ENCODE measurements at places on chromosomes 6 and 20.

DNA sequence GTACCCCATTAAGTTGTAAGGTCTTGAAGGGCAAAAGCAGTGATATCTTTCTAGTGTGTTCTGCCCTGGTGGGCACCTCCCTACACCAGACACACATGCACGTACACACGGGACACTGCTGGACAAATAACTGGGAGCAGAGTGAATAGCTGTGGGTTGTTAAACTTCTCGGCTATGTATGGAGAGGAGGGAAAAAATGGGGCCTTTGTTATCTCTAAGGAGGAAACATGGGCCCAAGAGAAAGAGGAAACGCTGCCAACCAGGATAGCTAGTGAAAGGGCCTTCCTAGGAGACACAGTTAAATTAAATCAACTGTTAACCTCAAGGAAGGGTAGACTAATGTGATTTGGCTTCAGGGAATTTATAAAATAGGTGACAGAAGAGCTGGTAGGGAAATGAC, 169.7 kb downstream of the MYLK4 start:
- no peak for DNase-seq

- DNase-seq: no peak
Measured at GRCh38 chr6:155762649-155763048, 307.0 kb upstream of the NOX3 start.

- no peak for DNase-seq
Measured at GRCh38 chr6:156582509-156582992, 194.6 kb upstream of the ARID1B start.

DNA sequence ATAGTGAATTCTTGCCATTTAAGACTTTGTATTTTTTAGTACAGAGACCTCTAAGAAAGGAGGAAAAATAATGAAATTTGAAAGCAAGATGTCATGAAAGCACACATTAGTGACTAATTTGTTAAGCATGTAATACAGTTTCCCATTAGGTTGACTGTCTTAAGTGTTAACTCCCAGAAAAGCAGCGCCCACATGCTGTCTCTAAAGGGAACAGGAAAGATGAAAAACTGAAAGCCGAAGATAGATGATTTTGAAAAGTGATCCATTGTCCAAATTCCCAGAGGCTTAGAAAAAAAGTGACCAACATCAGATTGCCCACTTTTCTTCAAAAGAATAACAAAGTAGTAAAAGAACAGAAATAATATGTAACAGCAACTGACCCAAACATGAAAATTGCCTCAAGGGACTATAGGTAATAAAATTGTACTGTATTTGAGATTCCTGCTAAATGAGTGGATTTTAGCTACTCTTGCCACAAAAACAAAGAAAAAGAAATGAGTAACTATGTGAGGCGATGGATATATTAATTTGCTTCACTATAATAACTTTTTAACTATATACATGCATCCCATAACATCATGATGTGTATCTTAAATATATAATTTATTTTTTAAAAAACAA, 83.2 kb upstream of the OGFRL1 start:
- DNase-seq: no peak

DNA sequence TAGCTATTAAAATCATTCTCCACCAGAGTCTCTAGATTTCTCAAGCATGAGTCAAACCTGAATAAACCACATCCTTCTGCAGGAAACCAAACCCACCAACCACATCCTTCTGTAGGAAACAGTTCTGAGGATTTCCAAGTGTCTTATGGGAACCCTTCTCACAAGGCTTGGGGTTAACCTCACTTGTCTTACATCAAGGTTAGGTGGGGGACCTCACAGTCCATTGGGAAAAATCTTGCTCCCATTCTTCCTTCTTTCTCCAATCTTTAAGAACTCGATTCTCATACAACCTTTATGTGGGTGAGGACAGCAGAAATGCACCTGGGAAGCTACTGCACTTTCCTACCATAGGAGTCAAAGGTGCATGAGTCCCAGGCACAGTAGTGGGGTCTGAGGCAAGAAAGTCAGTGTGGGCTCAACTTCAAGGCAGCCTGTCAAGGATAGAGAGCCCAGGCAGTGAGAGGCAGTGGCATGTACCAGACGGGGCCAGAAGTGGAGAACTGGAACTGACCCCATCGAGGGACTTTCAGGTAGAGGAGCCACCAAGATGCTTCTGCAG, 114.5 kb downstream of the SLC22A3 start:
- DNase-seq: no peak

DNA sequence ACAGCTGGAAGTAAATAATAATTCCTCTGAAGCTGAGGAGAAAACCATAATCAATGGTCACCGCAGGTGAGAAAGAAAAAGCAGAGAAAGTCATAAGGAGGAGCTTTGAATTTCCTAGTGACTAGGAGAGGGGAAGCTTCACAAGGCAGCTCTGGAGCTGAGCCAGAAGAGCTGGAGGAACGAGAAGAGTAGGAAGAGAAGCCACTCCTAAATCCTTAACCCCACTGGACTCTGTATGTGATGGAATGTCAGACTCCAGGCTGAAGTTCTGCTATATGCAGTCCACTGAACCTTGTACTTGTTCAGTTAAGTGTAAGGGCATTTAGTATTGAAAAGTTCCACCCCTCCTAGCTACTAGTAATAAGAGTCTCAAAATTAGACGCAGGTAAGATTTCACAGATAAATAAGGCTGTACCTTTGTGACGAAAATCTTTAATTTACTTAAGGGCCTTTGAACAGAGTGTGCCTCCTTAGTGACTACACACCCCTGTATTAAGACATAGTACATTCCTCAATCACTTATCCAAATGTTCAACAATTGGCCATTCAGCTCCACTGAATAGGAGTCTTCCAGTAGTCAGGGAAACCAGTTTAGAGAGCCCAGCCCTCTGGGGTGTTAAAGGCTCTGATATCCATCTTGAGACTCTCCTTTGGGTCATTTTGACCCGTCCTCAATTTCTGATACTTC, 71.4 kb upstream of the UFL1 start:
- no peak for DNase-seq

GRCh38 chr6:2448826-2449571, 203.6 kb upstream of the GMDS start:
- DNase-seq: no peak

- no peak for DNase-seq
Measured at GRCh38 chr6:53461041-53461656, 83.8 kb downstream of the GCLC start.

GRCh38 chr20:4370851-4371250, 350.9 kb upstream of the PRND start:
- DNase-seq: no peak

DNA sequence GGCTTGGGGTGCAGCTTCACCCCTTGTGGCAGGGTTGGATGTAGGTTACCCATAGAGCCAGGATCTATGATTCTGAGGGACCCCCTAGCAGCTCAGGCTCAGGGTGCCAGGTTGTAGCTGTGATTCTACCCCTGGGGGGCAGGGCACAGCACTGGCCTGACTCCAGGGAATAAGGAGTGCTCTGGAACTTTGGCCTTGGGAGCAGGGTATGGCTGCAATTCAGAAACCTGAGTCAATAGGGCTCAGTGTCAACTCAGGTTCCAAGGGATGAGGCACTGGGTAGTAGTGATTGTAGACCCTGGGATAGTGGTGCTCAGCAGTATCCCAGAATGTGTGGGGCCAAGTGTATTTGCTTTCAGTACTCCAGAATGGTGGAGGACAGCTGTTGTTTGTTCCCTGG, 8.6 kb downstream of the FHL5 start:
- DNase-seq: no peak

DNA sequence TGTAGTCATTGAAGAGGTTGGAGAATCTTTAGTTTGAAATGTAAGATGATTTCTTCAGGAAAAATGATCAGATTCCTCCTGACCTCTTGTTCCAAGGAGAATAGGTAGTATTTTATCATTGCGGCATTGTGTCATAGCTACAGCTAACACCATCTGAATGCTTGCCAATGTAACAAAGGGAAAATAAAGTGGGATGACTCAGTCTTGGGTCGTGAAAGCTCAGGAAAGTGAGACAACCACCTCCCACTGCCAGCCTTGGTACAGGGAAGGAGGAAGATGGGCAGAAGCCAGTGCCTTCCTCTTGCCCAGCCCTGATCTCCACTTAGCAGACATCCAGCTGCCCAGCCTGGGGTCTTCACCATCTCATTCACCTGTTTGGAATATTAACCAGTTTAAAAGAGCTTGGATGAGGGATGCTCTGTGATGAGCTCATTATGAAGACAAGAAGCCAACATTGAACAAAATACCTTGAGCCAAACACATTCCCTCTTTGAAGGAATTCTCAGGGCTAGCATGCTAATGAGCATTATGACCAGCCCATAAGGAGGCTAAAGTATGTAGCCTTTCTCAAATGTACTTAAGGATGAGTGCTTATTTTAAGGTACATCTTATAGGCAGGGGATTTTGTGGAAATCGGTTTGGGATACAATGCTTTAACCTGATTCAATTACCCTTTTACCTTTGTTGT, 40.0 kb upstream of the APCDD1L start:
- no peak for DNase-seq

DNA sequence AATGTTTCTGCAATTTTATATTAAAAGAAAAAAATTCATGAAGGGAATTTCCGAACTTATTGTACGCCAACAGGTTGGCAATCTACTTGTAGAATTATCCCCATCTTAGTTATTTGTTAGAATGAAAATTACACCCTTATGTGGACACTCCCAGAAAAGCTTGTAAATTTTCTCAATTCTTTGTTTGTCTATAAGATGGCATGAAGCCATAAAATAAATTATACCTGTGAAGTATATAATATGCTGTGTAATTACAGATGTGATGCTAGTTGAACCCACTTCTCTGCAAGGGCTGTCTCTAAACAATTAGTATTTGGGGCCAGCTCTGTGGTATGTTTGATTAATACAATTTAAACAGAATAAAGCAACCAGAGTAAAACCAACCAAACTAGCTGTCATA, 52.1 kb upstream of the DSP start:
- DNase-seq: no peak

All from stimulated activated CD4-positive, alpha-beta T cell treated with anti-CD3 and anti-CD28 coated beads, Interleukin-2, amount 100 ng/mL, for 24 hours (primary cell).